ENCODE measurements at places on chromosomes 6 and 20.

- peak; percentile 33 for DNase-seq
Measured at GRCh38 chr20:44896583-44896982, 11.1 kb downstream of the YWHAB start.

- no peak for DNase-seq
Measured at GRCh38 chr6:163651426-163651825, 236.9 kb downstream of the QKI start.

- DNase-seq: no peak
Measured at GRCh38 chr20:50415021-50415515, 95.1 kb upstream of the PTPN1 start.

DNA sequence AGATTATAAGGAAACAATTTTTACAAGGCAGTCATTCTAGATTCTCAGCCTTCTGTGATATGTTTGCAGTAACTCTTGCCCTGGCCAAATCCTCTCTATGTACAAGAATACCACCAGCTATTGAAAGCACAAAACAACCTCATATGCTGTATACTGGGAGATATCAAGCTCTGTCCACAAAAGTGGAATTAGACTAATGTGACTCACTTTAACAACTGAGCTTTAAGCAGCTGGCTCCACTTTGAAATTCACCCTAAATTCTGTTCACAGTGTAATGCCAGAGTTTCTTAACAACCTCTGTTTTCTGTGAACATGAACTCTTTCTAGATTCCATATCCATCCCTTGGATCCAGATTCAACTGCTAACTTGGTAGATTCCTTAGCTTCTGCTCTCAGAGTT, 47.6 kb downstream of the CHD6 start:
- no peak for DNase-seq

Data from fibroblast of gingiva (primary cell).